Stimulated activated CD4-positive, alpha-beta T cell treated with anti-CD3 and anti-CD28 coated beads, Interleukin-1b, Interleukin-23, amount 100 ng/mL, for 1 hour (primary cell): ENCODE measurements at places on chromosomes 4 and X.

GRCh38 chr4:5526080-5526846, 182.1 kb downstream of the EVC2 start:
- no peak for DNase-seq

- DNase-seq, result no peak
These were observed 17.3 kb downstream of the F11 start for GRCh38 chr4:186283311-186283710.

DNA sequence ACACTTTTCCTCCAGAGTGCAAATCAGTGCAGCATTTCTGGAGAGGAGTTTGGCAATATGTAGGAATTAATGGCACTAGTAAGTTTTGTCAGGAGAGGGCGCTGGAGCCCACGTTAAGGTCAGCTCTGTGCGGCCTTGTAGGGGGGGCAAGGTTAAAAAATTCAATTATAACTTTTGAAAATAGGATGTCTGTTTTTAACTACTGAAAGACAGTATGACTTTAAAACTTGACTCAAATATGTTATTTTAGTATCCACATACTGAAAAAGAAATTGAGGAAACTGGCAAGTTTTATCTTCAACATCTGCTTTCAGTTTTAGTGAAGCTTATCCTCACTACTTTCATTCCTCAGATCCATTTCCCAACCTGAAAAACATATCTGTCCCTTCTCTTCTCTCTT, 30.9 kb upstream of the HSD17B13 start:
- DNase-seq, result no peak

GRCh38 chrX:68292471-68292870, 140.8 kb downstream of the OPHN1 start:
- no peak for DNase-seq

DNA sequence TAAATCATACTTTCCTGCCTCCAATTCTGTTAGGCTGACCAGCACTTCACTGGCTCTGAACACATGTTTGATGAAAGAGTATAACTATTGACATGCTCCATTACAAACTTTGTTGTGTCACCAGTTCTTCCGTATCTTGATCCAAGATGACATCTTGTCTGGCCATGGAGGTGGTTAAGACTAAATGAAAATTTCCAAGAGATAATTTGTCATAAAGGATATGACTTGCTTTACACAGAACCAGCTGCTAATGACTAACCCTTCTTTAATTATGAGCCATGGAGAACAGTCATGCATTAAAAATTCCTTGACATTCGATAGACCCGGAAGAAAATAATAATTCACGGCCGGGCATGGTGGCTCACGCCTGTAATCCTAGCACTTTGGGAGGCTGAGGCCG, 17.7 kb upstream of the N4BP2 start:
- no peak for DNase-seq

DNA sequence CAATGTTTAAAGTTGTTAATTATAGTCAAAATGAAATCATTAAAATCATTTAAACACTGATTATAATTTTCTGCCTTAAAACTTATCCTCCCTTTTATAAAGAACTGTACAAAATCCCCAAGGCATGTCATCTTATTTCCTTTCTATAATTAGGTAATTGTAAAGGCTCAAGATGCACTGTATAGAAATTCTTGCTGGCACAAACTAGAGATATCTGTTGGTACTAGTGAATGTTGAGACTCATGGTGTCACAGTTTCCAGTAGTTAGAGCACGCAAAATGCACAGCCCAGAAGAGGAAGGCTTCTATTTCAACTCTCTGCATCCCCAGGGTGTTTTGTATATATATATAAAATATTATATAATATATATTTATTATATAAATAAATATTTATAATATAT, 22.7 kb upstream of the PLA2G12A start:
- DNase-seq, result no peak

- DNase-seq, result no peak
These were observed 176.2 kb upstream of the RBPJ start for GRCh38 chr4:26144526-26145155.

GRCh38 chrX:151825007-151825406, 87.7 kb upstream of the MAGEA4 start:
- no peak for DNase-seq

DNA sequence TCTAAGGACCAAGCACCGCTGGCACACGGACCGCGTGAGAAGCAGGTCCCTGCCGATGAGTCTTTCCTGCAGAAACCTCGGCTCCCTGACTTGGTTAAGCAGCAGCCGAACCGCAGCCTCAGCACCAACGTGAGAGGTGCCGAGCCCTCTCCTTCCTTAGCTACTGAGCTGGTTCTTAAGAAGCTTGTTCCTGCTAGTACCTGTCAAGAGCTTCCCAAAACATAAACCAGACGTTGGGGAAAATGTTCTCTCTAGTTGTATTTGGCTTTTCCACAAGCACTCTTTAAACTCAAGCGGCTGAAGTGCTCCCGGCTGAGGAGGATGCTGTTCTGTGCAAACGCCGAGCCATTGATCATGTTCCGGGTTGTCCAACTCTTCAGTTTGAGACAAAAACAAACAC, 29.3 kb upstream of the TLR3 start:
- DNase-seq, result no peak

- DNase-seq, result no peak
These were observed 54.9 kb upstream of the FRAS1 start for GRCh38 chr4:78002260-78002659.

GRCh38 chr4:26815706-26816105, 44.9 kb upstream of the STIM2 start:
- DNase-seq, result no peak

DNA sequence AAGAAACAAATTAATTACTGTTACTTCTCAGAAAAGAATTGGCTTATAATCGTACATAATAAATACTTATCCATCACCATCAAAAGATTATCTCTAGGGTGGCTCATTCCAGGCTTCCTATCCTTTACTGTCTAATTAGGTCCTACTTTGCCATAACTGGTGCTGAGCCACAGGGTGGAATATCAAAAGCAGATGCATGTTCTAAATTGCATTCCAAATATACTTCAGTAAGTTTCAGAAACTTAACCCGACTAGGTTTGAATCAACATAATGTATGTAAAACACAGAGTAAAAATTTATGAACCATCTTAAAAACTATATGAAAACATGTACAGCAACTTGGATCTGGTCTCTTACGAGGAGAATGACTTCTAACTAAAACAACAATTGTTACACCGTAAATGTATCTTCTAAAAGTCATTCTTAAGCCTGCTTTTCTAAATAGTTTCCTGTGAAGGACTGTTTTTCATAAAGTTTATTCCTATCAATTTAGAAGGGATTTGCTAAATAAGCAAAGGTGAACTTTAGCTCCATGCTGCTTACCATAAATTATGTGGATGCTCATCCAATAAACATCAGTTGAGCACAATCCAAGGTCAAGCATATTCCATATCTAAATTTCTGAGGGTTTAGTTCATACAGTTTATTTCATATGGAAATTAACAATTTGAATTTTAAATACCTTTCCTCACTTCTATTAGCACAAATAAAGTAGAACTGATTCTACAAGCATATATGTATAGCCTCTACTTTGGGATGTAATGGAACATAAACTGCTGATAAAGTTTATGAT, 13.4 kb downstream of the ZAR1 start:
- no peak for DNase-seq

- DNase-seq, result no peak
These were observed 222.7 kb upstream of the LNX1 start for GRCh38 chr4:53813998-53814397.

GRCh38 chrX:2549876-2550275, 49.1 kb upstream of the DHRSX start:
- DNase-seq, result no peak

DNA sequence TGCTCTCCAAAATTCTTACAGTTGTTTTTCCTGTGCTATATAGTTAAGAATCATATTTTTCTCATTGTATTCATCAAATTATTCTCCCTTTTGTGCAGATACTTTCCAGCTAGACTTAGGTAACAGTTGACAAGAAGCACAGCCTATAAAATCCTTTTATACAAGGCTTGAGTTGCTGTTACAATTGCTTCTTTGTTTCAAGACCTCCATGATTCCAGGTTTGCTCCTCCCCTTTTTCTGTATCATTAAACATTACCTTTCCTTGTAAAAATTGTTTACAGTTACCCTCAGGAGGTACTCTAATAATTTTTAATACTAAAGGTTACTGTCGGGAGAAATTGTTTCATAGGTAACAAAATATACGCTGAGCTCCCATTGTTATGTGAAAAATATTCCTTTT, 192.3 kb upstream of the GRID2 start:
- DNase-seq, result no peak

DNA sequence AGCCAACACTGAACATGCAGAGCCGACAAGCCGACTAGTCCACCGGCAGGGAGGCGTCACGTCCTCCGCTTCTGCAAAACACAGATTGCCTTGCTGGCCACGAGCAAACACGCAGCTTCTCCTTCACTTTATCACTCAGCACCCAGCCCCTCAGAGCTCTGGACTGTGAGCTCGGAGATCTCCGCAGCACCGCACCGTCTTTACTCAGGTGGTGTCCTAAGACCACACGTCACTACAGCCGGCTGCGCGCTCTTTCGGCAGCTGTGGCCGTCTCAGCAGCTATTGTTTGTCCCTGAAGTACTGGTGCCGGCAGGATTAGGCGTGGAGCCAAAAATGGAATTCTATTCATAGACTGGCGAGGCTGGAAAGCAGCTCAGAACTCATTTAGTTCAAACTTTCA, 72.0 kb downstream of the FAT1 start:
- no peak for DNase-seq

- no peak for DNase-seq
These were observed 27.4 kb downstream of the SMARCA1 start for GRCh38 chrX:129495900-129496299.

- no peak for DNase-seq
These were observed 37.7 kb downstream of the MECP2 start for GRCh38 chrX:154059729-154060245.

GRCh38 chr4:71254451-71255012, 84.3 kb upstream of the SLC4A4 start:
- no peak for DNase-seq

DNA sequence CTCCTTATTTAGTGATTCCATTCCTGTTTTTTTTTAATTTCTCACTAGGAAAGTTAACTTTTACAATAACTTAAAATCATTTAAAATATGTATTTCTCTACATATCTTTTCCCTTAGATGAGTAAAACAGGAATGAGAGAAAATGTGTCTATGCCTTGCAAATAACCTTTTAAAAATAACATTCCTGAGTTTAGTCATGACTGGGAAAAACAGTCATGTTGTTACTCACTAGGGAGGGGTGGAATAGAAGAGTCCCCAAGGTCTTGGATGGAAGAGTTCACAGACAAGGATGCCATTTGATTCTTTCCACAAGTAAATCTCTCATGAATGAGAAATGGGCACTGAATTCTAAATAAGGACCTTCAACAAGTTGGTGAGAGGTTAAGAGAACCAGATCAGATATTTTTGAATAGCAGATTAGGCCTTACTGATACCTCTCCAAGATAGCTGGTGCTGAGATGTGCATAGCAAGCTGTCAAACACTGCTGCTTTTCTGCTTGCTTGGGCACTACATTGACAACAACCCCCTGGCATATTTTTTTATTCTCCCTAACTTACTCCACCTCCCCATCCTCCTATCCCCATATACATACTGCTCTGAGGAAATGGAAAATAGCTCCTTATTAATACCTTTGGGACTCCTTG, 25.1 kb downstream of the UGDH start:
- no peak for DNase-seq

- DNase-seq, result no peak
These were observed 52.1 kb upstream of the RASGEF1B start for GRCh38 chr4:81523672-81524327.

DNA sequence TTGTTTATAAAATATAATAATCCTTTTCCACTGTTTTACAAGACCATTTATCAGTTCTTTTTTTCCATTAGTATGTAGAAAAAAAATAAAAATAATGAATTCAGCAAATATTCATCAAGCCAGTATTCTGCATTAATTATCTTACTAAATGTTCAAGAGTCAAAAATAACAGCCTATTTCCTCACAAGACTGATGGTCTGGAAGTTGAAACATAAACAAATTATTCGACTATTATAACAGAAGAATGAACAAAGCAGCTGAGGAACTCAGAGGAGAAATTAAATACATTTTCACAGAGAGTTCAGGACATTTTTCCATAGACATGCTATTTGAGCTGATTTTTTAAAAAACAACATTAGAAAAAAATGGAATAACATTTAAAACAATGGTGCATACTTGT, 2594.8 kb downstream of the ARAP2 start:
- DNase-seq, result no peak

DNA sequence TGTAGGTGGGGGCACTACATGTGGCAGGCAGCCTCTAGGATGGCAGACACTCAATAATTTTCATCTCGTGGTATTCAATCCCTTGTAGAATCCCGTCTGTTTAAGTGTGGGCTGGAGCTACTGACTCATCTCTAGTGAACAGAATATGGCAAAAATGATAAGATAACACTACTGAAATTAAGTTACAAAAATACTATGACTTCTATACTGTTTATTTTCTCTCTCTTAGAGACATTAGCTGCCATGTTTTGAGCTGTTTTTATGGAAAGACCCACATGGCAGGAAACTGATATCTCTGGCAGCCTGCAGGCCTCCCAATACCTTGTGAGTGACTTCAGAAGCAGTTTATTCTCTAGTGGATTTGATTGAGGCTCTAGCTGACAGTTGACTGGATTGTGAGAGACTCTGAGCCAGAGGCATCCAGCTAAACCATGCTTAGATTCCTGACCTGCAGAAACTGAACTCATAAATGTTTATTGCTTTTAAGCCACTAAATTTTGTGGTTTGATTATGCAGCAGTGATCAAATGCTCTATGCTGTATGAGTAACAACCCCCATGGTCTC, 298.8 kb upstream of the CTSO start:
- no peak for DNase-seq

DNA sequence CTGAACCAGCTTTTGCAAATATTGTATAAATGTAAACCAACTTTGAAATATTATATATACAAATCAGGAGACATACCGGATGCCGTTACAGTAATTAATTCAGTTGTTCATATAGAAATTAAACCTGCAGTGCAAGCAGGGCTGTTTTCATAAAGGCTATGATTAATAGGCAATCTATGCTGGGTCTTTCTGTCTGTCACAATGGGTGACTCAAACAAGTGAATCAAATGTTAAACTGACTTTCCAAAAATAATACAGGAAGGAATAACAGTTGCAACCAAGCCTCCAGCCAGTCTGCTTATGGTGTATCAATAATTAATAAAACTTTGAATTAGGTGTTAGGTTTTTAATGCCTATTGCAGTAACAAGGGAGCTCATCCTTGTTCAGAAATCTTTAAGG, 43.9 kb downstream of the GABRB1 start:
- DNase-seq, result no peak

DNA sequence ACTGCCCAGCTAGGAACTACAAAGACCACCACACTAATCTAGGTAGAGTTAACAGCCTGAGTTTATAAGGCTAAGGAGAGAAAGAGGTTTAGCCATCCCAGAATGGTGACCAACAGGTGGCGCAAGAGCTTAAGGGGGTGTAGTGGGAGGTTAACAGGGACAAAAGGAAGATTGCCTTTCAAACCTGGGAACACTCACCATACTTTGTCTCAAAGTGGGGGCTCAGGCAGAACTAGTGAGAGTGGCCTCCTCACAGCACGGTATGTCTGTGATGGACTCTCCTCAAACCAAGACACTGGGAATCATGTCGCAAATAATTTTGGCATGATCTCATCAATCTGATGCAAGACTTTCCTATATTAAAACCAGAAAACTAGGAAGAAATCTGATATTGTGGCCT, 23.4 kb downstream of the CCNI start:
- peak; percentile 18 for DNase-seq

- no peak for DNase-seq
These were observed 730.7 kb upstream of the SLIT2 start for GRCh38 chr4:19520939-19521520.
